ENCODE measurements at places on chromosomes 7 and 10.

- DNase-seq = no peak
Measured at GRCh38 chr7:74606909-74607510, 50.5 kb upstream of the GTF2I start.

- no peak for DNase-seq
Measured at GRCh38 chr7:35969066-35969465, 168.2 kb downstream of the SEPTIN7 start.

DNA sequence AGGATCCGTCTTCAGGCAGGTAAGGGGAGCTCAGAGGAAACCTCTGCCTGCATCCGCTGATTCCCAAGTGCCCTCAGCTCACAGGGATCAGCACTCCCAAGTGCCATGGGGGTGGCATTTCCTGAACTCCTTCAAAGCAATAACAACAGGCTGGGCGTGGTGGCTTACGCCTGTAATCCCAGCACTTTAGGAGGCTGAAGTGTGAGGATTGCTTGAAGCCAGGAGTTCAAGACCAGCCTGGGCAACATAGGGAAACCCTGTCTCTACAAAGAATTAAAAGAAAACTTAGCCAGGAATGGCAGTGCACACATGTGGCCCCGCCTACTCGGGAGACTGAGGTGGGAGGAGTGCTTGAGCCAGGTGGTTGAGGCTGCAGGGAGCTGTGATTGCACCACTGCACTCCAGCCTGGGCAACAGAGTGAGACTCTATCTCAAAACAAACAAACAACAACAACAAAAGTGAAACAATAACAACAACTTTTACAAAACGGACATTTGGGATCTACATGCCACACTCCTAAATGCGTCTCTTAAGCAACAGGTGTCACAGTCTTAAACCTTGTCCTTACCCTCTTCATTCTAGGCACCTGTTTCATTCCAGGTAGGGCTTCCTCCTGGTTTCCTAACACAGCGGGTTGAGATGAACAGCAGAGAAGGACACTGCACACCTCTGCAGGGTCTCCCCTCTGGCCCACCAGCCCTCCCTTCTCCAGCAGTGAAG lies 73.8 kb downstream of the PAXIP1 start:
- no peak for DNase-seq

DNA sequence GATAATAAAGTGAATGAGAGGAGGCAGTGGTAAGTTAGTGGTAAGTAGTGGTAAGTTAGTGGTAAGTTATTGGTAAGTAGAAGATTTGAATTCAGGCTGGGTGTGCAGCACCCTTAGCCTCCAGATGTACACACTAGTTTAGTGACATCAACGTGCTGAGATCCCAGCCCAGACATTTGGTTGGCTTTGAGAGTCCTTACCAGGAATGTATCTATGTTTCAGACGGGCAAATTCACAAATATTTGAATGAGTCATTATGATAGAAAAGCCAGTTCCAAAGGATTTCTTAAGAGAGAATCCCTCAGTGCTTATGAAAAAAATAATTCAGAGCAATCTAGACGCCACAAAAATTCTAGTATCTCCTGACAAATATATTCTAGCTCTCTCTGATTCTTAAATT lies 70.0 kb downstream of the ARL4A start:
- DNase-seq = no peak

DNA sequence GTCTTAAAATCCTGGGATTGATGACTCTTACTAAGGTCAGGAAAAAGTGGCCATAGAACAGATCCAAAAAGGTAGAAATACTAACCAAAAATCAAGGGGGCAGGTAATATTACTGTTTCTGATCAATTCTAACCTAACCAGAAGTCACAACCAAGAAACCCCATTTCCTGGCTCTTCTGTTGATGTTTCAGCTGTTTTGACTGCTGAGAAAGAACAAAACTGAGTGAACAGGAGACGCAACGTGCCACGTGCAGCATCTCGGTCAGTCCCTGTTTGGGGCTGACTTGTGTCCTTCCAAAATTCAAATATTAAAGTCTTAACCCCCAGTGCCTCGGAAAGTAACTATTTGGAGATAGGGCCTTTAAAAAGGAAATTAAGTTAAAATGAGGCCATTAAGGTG lies 56.8 kb downstream of the JAZF1 start:
- DNase-seq = no peak

DNA sequence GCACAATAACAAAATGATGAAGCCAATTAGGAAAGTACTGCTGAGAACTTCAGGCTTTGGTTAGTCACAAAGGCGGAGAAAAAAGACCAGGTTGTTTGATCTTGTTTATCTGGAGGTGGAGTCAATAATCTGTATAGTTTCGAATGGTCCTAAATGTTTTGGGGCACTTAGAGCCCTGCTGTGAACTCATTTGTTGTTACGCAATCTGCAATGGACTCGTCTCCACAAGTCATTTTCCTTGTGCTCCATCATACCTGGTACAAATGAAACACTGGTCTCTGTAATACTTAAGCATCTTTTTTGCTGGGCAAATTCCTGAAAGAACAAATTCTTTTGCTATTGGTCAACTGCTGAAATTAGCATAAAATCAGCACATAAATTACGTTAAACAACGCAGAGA lies 430.5 kb downstream of the GATA3 start:
- no peak for DNase-seq
